ENCODE measurements at places on chromosomes 6 and 20. TPM values are rescaled to one million over a fixed set of nuclear protein-coding genes. Genes with fewer than 3 reads are reported as not detected.

DNA sequence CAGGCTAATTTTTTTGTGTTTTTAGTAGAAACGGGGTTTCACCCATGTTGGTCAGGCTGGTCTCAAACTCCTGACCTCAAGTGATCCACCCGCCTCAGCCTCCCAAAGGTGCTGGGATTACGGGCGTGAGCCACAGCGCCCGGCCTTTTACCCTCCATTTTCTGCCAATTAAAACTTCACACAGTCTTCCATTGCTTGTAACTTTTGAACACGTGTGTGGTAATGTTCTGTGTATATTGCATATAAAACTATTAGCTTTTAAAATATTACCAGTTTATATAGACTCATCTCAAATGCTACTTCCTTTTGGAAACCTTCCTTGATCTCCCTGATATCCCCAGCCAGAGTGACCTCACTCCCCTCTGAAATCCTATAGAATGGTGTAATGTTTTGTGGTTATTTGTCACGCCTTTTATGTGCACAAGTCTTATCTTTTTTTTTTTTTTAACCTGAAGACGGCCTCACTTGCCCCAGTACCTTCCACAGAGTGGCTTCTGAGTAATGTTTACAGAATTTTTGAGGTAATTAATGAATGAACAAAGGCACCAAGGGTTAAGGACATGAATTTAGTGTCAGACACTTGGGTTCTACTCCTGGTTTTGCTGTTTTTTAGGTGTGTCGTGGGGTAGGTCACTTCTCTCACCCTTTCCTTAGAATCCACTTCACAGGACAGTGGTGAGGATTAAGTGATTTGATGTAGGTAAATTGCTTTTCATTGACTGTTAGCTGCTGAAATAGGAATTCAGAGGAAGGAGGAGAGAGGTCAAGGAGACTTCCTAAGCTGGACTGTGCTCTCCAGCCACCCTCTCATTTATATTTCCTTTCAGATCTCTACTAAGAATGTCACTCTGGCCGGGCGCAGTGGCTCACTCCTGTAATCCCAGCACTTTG lies 11.2 kb upstream of the MMP24 start:
- no peaks in the 10 kb centered on the region for H3K27me3 ChIP-seq
- no peak overlapping the region for H3K27ac ChIP-seq
- no peak for DNase-seq
- no peaks in the 10 kb centered on the region for H3K4me1 ChIP-seq
- no peak overlapping the region for H3K4me3 ChIP-seq

DNA sequence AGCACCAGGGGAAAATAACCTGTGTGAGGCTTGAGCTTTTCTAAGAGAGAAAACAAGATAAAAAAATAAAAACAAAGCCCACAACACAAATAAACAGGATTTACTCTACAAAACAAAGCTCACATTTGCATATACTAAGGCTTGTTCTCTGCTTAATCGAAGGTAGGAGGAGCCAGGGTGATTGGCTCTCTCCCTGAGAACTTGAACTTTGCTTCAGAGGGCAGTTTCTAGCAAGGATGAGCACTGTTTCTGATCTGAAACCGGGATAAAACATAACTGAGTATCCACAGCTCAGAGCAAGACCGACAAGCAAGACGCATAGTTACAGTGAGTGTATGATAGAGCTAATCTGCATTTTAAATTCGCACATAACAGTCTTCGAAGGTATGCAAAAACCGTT lies 200.6 kb downstream of the PRKN start:
- no peak for DNase-seq
- no peaks in the 10 kb centered on the region for H3K27me3 ChIP-seq
- no peaks in the 10 kb centered on the region for H3K36me3 ChIP-seq

DNA sequence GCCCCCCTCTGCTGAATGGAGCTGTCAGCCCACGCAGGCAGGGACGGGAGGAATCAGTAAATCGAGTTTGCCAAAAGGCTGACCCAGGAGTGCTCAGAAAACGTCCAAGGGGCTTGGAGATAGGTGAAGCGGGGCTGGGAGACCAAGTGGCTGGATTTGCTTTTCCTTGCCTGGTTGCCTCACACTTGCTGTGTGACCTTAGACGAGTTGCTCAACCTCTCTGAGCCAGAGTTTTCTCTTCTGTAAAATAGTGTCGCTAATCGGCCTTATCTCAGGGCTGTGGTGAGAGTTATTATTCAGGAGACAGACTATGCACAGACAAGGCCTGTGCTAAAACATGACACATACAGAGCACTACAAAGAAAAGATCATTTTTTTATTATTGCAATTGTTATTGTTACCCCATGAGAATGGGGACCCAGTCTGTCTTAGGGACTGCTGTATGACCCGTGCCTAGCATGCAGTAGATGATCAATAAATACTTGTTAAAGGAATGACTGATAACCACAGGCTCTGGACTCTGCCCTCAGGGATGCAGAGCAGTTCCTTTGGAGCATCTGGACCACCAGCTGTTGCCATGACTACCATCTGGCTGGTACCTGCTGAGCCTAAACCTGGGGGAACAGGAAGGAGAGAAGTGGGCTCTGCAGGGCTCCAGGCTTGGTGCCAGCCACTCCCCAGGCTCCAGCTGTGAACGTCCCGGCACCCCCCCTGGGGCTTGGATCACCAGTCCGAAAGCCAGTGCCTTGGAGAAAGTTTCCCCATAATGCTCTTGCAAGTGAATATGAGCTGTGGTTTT lies 901 bp downstream of the KCNK15 start:
- H3K4me1 ChIP-seq, result peaks cover 27% of the 10 kb centered on the region
- DNase-seq, result peak; percentile 67
- H3K4me3 ChIP-seq, result peak overlapping the region; percentile 54
- peak overlapping the region; percentile 82 for H3K27ac ChIP-seq

GRCh38 chr6:146598772-146599405 lies at the start of gene ADGB:
Gene ADGB (plus strand): TSS chr6:146598972. CDS start chr6:146599041, 69 bp downstream.
- peak; percentile 40 for DNase-seq
- H3K36me3 ChIP-seq, result no peaks in the 10 kb centered on the region
- H3K4me1 ChIP-seq, result no peaks in the 10 kb centered on the region
- no peak within 1 kb of the TSS for H3K27ac ChIP-seq

- no peaks in the 10 kb centered on the region for H3K36me3 ChIP-seq
- no peaks in the 10 kb centered on the region for H3K27me3 ChIP-seq
- H3K4me3 ChIP-seq, result peak overlapping the region; percentile 88
- peaks cover 12% of the 10 kb centered on the region for H3K4me1 ChIP-seq
- peak overlapping the region; percentile 60 for H3K27ac ChIP-seq
- peak; percentile 22 for DNase-seq
These were observed 697 bp upstream of the CEP43 start for GRCh38 chr6:166998256-166999144.

GRCh38 chr6:105042648-105043047 lies 85.7 kb downstream of the LIN28B start:
- no peak overlapping the region for H3K4me3 ChIP-seq
- no peaks in the 10 kb centered on the region for H3K36me3 ChIP-seq
- H3K4me1 ChIP-seq, result no peaks in the 10 kb centered on the region
- H3K27me3 ChIP-seq, result no peaks in the 10 kb centered on the region
- no peak overlapping the region for H3K27ac ChIP-seq

DNA sequence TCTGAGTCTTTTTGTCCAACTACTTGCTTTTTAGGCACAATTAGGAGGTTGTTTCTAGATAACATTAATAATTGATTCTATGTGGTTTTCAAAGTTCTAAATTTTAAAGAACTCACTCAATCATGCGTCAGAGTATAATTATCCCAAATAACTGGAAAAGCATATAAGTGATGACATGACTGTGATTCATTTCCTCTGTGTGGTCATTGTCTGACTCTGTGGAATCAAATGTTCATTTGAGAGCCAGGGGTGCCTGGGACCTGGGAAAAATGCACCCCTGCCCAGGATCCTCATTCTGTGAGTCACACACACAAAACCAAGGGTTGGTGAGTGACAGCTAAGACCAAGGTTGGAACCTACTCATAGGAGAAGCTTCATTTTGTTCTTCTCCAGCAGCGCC lies 127.1 kb upstream of the MLIP start:
- no peak for DNase-seq
- H3K27me3 ChIP-seq, result no peaks in the 10 kb centered on the region
- no peak overlapping the region for H3K27ac ChIP-seq
- H3K36me3 ChIP-seq, result no peaks in the 10 kb centered on the region

DNA sequence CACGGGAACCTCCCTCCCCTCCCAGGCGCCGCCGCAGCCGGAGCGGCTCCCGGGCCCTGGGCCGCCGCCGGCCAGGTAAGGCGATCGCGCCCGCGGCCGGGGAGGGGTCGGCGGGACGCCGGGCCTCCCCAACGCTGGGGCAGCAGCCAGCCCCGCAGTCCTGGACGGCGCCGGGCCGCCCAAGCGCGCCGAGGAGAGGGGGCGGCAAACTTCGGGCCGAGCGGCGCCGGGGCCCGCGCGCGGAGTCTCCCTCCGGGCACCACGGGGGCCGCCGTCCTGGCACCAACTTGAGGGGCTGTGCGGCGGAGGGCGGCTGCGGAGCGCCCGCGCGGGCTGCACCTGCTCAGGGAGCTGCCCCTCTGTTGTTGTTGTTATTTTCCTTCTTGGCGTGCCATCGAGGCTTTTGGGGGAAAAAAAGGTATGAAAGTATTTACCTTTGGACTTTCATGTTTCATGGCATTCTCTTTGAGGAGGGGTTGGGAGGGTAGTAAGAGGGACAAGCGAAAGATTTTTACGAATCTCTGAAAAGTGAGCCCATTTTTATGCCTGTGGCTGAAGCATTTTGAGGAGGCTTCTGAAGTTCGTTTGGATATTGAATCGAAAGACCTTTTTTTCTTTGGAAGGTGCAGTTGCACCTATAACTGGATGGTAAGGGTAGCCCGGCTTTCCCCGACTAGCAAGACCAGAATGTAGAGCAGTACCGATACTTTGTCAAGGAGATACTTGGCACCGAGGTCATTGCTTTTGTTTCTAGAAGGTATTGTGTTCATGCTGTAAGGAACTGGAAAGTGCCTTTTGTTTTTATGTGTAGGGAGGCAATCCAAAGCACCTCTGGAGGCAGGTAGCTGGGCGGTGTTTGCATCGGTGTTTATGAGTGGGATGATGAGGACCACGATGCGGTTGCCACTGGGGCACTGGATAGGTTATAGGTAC lies at the start of gene RNF182:
RNF182 (plus strand) TSS at position 4 of the 933 bp plus-strand sequence. CDS start 52,168 bp downstream, outside the sequence.
- no peak for DNase-seq
- no peaks in the 10 kb centered on the region for H3K27me3 ChIP-seq
- H3K4me1 ChIP-seq, result no peaks in the 10 kb centered on the region
- H3K27ac ChIP-seq, result peak within 1 kb of the TSS; percentile 37
- H3K36me3 ChIP-seq, result no peaks in the 10 kb centered on the region
- no peak within 1 kb of the TSS for H3K4me3 ChIP-seq

DNA sequence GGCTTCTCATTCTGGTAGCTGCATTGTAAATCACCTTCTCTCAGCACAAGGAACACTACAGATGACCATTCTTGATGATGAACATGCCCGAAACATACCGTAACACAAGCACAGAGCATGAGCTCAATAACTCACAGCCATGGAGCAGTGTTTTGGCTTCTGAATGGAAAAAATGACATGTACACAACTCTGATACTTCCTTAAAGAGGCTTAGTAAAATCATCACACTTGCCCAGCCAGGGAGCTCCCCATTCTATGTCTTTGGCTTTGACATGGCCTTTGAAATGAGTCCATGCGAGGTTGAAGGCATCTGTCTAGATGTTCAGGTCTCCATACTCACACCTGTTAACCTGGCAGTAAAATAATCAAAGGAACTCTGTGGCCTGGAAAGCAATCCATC lies 87.6 kb downstream of the MYB start:
- no peaks in the 10 kb centered on the region for H3K4me1 ChIP-seq
- no peak overlapping the region for H3K27ac ChIP-seq

- no peak for DNase-seq
- no peaks in the 10 kb centered on the region for H3K36me3 ChIP-seq
- H3K27ac ChIP-seq, result no peak overlapping the region
- no peaks in the 10 kb centered on the region for H3K4me1 ChIP-seq
These were observed 37.2 kb downstream of the SEL1L2 start for GRCh38 chr20:13953227-13953626.

- no peak overlapping the region for H3K4me3 ChIP-seq
- no peak for DNase-seq
- peaks cover 11% of the 10 kb centered on the region for H3K4me1 ChIP-seq
- H3K27ac ChIP-seq, result peak overlapping the region; percentile 71
- H3K27me3 ChIP-seq, result no peaks in the 10 kb centered on the region
- H3K36me3 ChIP-seq, result no peaks in the 10 kb centered on the region
These were observed 1.3 kb upstream of the REPS1 start for GRCh38 chr6:138989098-138989983.

DNA sequence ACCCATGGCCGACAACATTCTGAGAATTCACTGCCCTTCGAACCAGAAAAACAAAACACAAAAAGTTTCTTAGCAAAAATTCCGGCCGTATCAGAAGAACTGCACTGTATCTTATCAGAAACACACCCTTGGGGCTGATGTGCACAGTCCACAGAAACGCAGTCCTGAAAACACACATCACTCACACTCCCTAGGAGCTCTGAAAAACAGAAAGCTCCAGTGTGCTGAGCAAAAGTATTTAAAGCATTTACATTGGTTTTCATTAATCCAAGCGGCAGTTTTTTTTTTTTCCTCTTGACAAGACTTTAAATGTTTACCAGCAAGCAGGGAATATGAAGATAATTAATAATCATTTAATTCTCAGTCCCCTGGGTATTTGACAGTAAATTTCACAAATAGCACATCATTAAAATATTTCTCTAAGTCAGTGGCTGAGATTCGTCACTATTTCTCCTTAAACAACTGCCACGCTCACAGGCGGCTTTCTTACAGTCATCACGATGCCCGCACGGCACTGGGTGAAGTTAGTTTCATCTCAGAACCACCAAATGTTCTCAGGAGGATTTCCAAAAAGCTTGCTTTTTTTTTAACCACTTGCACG lies 13.3 kb downstream of the NFATC2 start:
- no peaks in the 10 kb centered on the region for H3K4me1 ChIP-seq
- H3K4me3 ChIP-seq, result no peak overlapping the region
- no peak for DNase-seq
- H3K36me3 ChIP-seq, result no peaks in the 10 kb centered on the region
- no peak overlapping the region for H3K27ac ChIP-seq

DNA sequence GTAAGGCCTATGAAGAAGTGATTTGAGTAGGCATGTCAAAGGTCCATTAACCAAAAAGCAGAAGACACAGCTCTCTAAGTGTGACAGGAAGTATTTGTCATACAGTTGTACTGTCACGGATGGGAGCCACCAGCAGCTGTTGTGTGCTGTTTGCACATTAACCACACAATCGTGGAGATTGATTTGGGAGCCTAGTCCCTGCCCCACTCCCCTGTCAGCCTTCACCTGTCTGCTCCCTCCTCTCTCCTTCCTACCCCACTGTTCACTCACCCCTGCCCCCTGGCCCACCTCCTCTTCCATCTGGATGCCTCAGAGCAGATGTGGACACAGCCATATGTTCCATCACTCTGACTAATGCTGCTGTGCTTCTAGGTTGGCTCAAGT lies 124.7 kb upstream of the SPACA1 start:
- H3K36me3 ChIP-seq, result no peaks in the 10 kb centered on the region
- DNase-seq, result no peak

- H3K27me3 ChIP-seq, result no peaks in the 10 kb centered on the region
- H3K27ac ChIP-seq, result no peak overlapping the region
- no peaks in the 10 kb centered on the region for H3K36me3 ChIP-seq
- no peaks in the 10 kb centered on the region for H3K4me1 ChIP-seq
- no peak for DNase-seq
These were observed 407.0 kb upstream of the SASH1 start for GRCh38 chr6:147935656-147936055.

Gene FOXP4
- 23.7 TPM for total RNA-seq

Gene KIAA1755
- 1.9 TPM for total RNA-seq

Gene C20orf204
- 0.54 TPM for total RNA-seq

Gene CDSN
- total RNA-seq, result 0.34 TPM

Gene GNRH2
- 1.6 TPM for total RNA-seq

Gene CTAGE9
- not detected for total RNA-seq

Gene HCRTR2
- not detected for total RNA-seq

Gene RSPH9
- total RNA-seq, result not detected

Gene DYNLT1
- total RNA-seq, result 113 TPM

Gene PGC
- not detected for total RNA-seq

Gene EYS
- total RNA-seq, result not detected

Gene TREM1
- total RNA-seq, result 0.63 TPM

Gene APOBEC2
- total RNA-seq, result not detected

Data from thyroid gland (tissue), 4 donors.